ENCODE measurements at places on chromosomes 6 and 20.

GRCh38 chr20:635893-636338 lies 17.1 kb downstream of the SRXN1 start:
- no peak for DNase-seq

DNA sequence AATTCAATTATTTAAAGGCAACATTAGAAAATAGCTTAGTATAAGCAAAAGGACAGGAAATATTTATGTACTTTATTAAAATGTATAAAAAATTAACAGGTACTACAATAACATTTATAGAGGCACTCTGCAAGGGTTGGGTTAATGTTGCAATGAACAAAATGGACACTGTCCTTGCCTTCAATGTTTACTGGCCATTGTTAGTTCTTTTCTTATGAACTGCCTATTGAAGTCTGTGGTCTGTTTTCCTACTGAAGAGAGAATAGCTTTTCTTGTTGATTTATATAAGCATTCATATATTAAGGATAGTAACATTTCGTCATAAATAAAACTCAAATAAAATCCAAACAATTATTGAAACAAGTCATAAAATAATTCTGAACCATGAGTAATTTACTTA lies 135.3 kb upstream of the BEND6 start:
- DNase-seq, result no peak

GRCh38 chr6:99446076-99446475 lies 21.0 kb upstream of the PNISR start:
- no peak for DNase-seq

DNA sequence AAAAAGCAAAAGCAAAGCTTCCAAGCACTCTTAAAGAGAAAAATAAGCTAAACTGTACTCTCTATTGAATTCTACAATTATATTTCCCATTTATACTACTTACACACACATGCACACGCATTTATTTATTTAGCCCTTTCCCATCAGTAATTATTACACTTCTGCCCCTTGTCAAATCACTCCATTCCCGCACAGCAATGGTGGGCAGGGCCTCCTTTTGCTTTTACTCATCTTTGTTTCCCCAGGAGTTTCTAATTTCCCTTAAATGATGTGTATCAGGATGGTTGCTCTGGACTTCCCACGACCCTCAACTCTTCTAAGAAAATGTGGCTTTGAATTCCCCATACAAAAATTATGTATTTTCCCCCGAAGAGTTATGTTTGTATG lies 19.9 kb downstream of the PXT1 start:
- no peak for DNase-seq

DNA sequence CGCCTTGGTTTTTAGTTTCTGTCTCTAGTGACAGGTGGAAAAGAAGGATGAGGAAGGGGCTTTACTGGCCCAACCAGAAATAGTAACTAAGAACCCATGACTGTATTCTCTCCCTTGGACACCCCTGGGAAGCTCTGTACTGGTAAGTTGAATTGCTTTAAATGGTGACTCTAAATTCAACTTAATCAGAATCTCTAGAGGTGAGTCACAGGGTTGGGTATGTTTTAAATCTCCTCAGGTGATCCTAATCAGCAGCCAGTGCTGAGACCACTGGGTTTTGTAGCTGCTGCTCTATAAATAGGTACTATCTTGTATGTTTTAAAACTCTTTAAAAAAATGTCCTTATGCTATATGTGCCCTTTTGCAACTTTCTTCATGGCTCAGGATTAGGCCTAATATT lies 314.0 kb upstream of the ECI2 start:
- DNase-seq, result no peak

- DNase-seq, result no peak
Measured at GRCh38 chr6:4240148-4240547, 104.8 kb upstream of the ECI2 start.

GRCh38 chr6:30804333-30804732 lies 60.0 kb upstream of the IER3 start:
- DNase-seq, result no peak

GRCh38 chr20:15455279-15455678 lies 1117.9 kb upstream of the FLRT3 start:
- DNase-seq, result no peak

- no peak for DNase-seq
Measured at GRCh38 chr6:5999688-6000608, 6.8 kb downstream of the NRN1 start.

DNA sequence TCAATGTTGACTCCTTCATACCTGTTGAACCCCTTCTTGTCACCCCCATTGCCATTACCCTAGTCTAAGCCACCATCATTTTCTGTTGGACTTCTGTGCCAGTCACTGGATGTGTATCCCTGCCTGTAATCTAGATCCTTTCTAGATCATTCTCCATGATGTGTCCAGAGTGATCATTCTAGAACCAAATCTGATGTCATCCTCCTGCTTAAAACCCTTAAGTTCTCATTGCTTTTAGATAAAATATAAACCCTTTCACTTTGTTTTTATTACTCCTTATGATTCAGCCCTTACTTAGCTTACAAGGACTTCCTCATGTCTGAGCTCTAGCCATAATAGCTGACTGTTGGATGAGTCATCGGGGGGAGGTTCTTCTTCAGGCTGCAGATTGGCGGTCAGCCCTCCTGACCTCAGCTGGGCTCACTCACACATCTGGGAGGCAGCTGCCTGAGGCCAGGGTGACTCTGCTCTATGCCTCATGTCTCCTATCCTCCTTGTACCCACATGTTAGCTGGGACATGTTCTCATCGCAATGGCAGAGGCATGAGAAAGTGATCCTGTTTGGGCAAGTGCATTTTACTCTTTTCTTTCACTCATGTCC lies 287.6 kb downstream of the ESR1 start:
- peak; percentile 99 for DNase-seq

DNA sequence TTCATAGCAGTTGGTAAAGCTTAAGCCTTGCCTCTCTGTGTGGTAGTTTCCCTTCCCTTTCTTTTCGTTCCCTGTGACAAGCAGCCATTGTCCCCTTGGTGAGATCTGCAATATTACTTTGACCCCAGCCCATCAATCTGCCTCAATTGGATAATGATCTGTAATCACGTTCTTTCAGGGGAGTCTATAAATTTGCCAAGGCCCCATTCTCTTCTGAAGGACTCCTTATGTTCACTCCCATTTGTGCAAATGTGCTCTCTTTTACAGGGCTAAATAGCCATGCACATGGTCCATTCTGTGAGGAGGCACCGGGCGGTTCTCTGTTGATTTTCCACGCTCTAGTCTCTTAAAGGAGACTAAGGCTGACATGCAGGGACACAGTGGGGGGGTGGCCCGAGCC lies 660.4 kb upstream of the SLC35B3 start:
- DNase-seq, result no peak

DNA sequence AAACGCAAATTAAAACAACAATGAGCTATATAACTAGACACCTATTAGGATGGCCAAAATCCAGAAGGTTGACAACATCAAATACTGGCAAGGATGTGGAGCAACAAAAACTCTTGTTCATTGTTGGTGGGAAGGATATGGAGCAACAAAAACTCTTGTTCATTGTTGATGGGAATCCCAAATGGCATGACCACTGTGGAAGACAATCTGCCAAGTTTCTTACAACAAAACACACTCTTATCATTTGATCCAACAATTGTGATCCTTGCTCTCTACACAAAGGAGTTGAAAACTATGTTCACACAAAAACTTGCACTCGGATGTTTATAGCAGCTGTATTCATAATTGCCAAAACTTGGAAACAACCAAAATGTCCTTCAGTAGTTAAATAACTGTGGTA lies 61.8 kb upstream of the LAMA2 start:
- DNase-seq, result no peak

DNA sequence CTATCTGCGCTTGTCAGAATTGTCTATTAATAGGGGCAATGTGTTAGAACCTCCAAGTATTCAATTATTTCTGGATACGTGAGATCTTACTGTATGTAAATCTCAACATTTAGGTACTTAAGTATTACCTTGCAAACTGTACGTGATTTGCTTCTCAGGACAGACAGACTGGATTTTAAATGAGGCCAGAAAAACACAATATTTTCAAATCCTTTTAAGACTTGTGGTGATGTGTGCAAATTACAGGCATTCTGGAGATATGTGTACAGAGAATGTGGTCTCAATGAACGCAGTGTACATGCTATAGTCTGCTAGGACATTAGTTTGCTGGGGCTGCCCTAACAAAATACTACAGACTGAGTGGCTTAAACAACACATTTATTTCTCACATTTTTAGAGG lies 16.9 kb downstream of the CCR6 start:
- DNase-seq, result no peak

DNA sequence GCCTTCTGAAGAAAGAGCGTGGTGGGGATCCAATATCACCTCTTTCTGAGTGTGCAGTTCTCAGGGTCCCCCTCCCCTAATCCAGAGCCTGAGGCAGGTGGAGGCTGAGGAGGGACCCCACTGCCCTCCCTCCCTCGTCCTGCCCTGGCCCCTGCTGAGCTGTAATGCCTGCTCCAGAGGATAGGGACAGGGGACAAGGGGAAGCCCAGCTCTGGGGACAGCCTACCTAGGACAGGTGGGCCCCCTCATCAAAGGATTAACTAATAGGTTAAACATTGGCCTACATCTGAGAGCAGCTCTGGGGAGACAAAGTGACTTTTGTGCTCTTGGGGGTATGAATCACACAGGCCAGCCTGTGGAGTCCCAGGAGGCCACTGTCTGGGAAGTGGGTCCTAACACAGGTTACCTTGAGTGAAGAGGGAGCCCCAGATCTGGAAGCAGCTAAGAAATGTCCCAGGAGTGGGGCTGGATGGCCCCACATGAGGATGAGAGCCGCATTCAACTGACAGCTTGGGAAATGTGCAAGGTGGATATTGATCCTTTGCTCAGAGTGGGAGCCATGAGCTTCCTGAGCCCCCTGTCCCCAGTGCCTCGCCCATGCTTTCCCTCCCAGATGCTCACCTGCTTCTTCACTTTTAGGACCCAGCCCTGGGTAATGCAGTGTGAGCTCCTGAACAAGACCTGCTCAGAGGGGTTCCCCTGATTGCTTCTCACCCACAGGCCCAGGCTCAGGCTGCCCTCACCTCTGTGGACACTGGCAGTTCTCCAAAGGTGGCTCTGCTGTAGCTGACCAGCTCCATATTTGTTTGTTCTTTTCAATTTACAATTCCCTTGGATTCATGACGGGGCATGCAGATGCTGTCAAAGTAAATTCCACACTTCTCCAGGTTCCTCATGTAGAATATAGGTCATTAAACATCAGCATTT lies 17.8 kb upstream of the CST9L start:
- no peak for DNase-seq

- DNase-seq, result peak; percentile 83
Measured at GRCh38 chr20:33789109-33789857, 21.9 kb upstream of the CHMP4B start.

- DNase-seq, result no peak
Measured at GRCh38 chr6:113853252-113853651, 3.9 kb upstream of the MARCKS start.

GRCh38 chr6:28632326-28632851 lies 106.7 kb downstream of the GPX5 start:
- DNase-seq, result no peak

DNA sequence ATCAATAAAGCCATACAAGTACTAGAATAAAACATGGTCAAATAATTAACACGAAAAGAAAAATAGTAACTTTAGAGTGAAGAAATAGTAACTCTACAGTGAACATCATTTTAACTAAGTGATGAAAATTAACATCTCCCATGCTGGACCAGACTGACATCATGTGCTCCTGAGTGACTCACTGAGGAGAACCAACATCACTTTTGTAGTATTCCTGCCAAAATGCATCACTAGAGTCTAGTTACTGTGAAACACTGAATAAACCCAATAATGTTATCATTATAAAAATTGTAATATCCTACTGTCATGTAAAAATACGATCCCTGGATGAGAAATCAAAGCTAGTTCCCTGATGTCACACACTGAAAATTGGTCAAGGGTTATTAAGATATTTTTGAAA lies 361.3 kb downstream of the CD109 start:
- no peak for DNase-seq

- DNase-seq, result no peak
Measured at GRCh38 chr6:161736326-161736725, 462.5 kb upstream of the AGPAT4 start.

GRCh38 chr6:19921786-19922185 lies 84.6 kb downstream of the ID4 start:
- DNase-seq, result no peak

- no peak for DNase-seq
Measured at GRCh38 chr6:44731485-44732095, 344.1 kb downstream of the CDC5L start.

DNA sequence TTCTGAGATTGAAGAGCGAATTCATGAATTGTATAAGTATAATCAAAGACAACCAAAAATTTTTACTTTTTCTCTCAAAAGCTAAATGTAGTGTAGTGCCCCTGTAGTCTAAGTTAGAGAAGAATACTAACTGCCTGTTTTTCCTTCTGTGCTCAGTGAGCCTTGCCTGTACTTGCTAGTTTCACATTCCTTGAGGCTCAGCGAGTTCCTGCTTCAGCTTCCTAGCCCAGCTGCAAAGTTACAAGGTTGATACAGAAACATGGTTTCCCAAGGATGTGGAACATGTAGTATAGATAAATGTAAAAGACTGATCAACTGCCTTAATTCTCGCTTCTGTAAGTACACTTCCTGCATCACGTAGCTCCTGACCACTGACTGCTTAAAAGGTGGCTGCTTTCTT lies 33.1 kb upstream of the SEC63 start:
- no peak for DNase-seq

GRCh38 chr20:60941379-60941778 lies 310.7 kb upstream of the CDH4 start:
- no peak for DNase-seq

DNA sequence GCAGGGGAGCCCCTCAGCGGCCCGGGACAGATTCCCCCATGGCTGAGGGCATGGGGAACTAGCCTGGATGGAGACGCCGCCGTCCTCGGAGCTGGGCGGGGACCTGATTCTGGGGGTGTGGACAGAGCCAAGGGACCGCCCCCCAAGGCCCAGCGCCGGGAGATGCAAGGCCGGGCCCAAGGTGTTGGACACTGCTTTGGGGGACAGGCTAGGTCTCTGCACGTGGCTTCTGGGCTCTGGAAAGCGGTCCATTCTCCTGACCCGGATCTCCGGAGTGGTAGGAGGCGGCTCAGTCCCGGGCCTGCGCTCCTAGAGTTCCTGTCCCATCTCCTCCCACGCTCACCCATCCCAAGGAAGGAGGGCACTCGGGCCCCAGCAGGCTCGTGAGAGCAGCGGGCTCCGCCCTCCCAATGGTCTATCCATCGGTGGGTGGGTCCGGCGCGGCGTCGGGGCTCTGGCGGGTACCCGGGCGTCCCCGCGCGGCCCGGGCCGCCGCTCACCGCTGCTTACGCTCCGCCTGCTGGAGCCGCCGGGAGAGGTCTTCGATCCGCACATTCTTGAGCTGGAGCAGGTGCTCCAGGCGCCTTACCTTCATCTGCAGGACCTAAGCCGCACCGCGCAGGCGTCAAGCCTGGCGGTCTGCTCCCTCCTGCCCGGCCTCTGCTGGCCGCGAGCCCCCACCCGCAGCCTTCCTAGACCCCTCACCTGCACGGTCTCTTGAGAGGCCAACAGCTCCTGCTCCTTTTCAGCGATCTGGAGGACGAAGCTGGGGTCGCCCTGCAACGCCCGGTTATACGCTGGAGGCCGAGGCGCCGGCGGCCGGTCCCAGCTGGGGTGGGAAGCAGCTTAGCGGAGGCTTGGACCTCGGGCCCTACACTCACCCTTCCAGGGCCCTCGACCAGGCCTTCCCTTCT lies 3.3 kb downstream of the SPEF1 start:
- DNase-seq, result no peak
